Gastroesophageal sphincter (tissue), 4 donors: ENCODE measurements at places on chromosomes 1 and 21. TPM values are rescaled to one million over a fixed set of nuclear protein-coding genes. Genes with fewer than 3 reads are reported as not detected.
A peak's percentile ranks its signal among the peaks of the same experiment; 100 is the strongest.

KIF26B gene
- 0.62 TPM for total RNA-seq

- no peak for ATAC-seq
Measured at GRCh38 chr1:162421258-162422164, 9.6 kb upstream of the SH2D1B start.

DNA sequence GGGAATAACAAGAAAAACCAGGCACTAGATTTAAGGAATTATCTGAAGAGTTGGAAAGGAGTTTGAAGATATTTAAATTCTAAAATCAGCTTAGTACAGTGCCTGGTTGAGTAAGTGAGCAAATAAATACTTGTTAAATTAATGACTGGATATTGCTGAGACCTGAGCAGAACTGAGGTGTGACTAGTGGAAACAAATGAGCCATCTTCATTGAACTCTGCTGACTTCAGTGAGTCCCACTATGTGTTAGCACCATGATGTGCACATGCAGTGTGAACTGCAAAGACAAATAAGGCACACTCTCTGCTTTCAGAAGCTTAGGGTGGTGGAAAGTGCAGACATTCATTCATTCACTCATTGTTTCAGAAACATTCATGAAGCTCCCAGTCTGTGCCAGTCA, 48.7 kb downstream of the ELAPOR1 start:
- ATAC-seq, result no peak

DNA sequence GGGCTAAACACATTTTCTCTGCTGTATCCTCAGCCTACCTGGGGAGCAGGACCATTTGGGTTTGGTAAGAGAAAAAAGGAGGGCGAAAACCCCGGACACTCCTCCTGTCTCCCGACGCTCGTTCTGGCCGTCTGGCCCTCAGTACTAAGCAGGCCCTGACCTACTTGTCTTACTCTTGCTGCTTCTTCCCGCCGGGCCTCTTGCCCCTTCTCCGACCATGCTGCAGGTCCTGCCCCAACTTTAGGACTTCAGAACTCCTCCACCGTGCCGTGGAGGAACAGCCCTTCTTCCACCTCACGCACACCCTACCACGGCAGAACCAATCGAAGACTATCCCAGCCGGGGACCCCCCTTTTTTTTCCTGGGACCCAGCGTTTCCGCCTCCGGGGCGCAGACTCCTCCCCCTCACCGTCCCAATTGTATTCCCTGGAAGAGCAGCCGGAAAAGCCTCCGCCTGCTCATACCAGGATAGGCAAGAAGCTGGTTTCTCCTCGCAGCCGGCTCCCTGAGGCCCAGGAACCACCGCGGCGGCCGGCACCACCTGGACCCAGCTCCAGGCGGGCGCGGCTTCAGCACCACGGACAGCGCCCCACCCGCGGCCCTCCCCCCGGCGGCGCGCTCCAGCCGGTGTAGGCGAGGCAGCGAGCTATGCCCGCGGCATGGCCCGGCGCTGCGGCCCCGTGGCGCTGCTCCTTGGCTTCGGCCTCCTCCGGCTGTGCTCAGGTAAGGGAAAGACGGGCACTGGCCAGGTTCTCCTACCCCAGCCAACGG, at the start of gene CHRNB2:
Gene CHRNB2, plus strand, starts transcription at position 393 of the 771 bp plus-strand sequence. Its CDS starts 267 bp downstream, at position 660.
- ATAC-seq, result peak; percentile 90

KCNK2 gene
- total RNA-seq, result 1.8 TPM

- ATAC-seq, result no peak
Measured at GRCh38 chr1:232413674-232414073, 216.3 kb downstream of the SIPA1L2 start.

RLF gene
- 19.4 TPM for total RNA-seq

DNA sequence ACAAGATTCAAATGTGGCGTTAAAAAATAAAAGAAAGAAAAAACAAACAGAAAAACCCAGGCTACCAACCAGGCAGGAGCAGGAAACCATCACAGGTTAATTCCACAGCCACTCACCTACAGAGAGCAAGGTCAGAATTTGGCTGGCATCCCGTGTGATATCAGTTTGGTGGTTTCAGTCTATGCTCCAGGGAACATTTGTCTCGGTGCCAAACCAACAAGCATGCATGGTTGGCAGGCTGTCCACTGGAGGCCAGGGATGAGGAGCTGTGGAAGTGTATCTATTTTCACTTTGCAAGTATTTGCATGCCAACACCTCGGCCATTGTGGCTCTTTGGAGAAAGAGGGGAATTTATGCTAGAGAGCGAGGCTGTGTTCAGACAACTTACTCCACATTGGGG, 53.1 kb upstream of the PROX1 start:
- ATAC-seq, result no peak

UBL4B gene
- 0.27 TPM for total RNA-seq

DNA sequence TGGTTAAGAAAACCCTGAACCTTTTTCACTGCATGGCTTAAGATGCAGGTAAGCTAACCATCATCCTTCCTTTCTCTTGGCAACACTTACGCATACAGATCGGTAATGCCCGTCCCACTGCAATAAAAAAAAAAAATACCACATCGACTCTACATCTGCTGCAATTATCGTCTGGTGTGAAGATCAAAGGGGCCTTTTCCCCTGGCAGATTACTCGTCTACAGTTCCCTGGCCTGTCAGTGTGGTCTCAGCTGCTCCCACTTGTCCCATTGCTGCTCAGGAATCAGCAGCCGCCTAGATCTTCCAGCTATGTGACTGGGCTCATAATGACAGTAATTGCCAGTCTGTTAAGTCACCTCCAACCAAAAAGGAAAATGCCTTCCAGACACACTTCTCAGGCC, 133.1 kb downstream of the SETD4 start:
- no peak for ATAC-seq

EFNA1 gene
- 14.6 TPM for total RNA-seq

- no peak for ATAC-seq
Measured at GRCh38 chr1:203640723-203641502, 14.3 kb downstream of the ATP2B4 start.

GRCh38 chr1:208614610-208615009, 370.4 kb upstream of the PLXNA2 start:
- ATAC-seq, result no peak

DNA sequence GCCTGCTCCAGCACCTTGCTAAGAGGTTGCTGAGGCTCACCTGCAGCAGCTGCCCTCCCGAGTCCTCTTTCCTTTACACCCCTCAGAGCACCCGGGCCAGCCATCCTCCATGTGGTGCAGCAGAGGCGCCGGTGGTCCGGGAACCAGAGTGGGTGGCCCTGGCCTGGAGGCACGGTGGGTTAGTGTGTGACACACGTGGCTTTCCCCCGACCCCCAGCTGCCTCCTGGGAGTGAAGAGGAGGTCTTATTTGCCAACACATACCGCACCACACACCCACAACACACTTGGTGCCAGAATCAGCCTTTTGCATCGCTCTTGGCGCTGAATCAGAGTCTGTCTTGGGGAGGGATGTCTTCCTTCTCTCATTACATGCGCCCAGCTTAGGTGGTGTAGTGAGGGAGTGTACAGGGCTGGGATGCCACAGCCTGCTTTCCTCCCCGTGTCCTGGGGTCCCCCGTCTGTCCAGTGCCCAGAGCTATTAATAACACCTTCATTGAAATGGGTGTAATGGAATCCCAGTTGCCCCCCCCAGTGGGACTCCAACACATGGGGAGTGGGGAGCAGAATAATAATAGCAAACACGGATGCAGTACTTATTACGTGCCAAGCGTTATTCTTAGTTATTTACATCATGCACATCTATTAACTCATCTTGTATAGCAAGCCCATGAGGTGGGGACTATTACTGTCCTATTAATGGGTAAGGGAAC, 38.2 kb downstream of the MAPKAPK2 start:
- no peak for ATAC-seq

- ATAC-seq, result no peak
Measured at GRCh38 chr1:203625628-203626019, 1.0 kb upstream of the ATP2B4 start.

- ATAC-seq, result no peak
Measured at GRCh38 chr1:59718064-59718988, 96.4 kb upstream of the HOOK1 start.

GRCh38 chr21:31132574-31133242, 94.4 kb upstream of the KRTAP19-8 start:
- no peak for ATAC-seq

- no peak for ATAC-seq
Measured at GRCh38 chr1:60390593-60391282, 317.2 kb upstream of the C1orf87 start.

TEDDM1 gene
- total RNA-seq, result not detected

PADI4 gene
- not detected for total RNA-seq

MIXL1 gene
- total RNA-seq, result not detected
